ENCODE measurements at places on chromosomes 12 and 14.

- DNase-seq = no peak
These were observed 18.2 kb downstream of the MSI1 start for GRCh38 chr12:120350576-120351350.

GRCh38 chr12:122040579-122041386, 19.1 kb downstream of the BCL7A start:
- DNase-seq = no peak

DNA sequence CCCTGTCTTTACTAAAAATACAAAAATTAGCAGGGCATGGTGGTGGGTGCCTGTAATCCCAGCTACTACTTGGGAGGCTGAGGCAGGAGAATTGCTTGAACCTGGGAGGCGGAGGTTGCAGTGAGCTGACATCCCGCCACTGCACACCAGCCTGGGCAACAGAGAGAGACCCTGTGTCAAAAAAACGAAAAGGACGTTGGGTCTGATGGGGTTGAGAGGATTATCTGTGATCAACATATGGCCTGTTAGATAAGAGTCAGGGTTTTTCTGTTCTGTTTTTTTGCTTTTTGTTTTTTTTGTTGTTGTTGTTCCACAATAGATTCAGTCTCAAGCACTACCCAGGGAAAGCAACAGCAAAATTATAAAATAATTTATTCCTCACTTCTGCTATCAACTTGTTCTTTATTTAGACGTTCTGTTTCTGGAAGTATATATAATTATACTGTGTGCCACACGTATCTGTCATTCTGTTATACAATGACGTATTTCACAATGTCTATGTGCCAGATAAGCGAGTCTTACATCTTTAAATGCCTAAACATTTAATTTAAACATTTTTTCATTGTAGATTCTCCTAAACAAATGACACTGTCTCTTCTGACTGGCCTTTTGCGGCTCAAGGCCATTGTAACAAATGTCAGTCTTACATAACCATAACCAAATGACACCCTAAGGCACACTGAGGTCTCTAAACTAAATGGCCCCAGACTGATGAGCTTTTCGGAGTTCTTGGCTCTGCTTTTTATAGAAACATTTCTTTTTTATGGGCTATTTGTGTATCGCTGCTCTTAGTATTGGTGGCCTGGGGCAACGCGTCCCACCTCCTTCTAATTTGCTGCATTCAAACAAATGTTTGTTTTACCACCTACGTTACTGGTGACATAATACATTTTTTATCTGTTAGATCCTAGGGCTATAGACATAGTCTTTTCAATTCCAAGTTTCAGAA, 7.2 kb upstream of the P2RX4 start:
- no peak for DNase-seq

- no peak for DNase-seq
These were observed 495 bp downstream of the TMEM121 start for GRCh38 chr14:105526776-105527380.

DNA sequence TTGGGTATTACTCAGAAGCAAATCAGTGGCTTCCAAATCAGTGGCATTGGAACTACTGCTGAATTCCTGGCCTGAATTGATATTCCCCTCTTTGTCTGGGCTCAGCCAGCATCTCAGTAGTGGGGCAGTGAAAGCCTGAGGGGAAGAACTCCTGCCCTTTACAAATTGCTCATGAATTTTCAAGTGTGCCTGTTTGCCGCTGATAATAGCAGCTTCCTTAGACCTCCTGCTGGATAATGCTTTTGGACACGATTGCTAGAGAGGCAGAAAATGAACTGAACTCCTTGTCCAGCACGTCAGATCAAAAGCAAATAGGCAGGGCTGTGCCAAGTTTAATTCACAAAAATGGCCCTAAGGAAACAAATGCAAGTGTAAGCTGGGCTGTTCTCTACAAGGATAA, 91.3 kb upstream of the GZMB start:
- no peak for DNase-seq

DNA sequence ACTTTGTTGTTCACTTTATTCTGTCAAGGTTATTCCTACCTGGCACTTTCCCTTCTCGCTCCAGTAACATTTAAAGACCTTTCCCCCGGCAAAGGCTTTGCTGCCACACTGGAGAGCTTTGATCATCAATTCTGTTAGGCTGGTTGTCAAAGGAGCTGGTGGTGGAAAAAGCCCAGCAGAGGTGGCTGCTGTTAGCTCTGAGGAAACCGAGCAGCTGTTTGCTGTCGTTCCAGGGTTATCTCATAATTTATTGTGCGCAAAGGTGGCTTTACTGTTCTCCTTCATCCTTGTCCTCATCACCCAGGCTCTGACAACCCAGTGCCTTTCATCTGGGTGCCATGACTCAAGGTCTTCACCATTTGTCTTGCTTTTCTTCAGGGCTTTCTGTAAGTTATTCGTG, 38.2 kb upstream of the CRADD start:
- no peak for DNase-seq

DNA sequence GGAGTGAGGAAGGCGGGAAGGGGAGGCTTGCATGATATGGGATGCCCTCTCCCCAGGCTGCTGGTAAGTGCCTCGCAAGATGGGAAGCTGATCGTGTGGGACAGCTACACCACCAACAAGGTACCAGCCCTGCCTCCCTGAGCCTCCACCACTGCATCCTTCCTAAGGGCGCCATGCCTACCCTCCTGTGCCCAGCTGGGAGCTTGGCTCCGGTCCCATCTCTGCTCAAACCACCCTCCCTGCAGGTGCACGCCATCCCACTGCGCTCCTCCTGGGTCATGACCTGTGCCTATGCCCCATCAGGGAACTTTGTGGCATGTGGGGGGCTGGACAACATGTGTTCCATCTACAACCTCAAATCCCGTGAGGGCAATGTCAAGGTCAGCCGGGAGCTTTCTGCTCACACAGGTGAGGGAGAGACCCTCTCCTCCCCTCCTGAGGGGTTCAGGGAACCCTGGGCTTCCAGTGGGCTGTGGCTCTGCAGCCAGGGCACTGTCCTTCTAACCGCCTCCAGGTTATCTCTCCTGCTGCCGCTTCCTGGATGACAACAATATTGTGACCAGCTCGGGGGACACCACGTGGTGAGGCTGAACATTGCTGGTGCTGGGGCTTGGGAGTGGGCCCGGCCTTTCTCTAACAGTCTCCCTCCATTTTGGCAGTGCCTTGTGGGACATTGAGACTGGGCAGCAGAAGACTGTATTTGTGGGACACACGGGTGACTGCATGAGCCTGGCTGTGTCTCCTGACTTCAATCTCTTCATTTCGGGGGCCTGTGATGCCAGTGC, 2.6 kb downstream of the GNB3 start:
- no peak for DNase-seq

- DNase-seq = no peak
These were observed 328.0 kb downstream of the NRXN3 start for GRCh38 chr14:78498062-78498595.

DNA sequence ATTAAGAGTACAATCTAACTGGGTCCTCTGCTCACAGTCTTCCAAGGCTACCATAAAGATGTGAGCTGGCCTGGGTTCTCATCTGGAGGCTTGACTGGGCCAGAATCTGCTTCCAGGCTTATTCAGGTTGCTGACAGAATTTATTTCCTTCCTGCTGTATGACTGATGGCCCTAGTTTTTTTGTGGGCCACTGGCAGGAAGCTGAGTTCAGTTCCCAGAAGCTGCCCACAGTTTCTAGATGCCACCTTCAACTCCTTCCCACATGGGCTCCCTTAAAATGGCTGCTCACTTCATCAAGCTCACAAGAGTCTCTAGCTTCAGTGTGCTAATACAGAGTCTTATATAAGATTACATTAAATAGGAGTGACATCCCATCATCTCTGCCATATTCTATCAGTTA, 121.7 kb upstream of the CAND1 start:
- DNase-seq = no peak

GRCh38 chr12:79375050-79375449, 315.7 kb downstream of the PAWR start:
- no peak for DNase-seq

- DNase-seq = no peak
These were observed 159.1 kb downstream of the RPS29 start for GRCh38 chr14:49427117-49427516.

DNA sequence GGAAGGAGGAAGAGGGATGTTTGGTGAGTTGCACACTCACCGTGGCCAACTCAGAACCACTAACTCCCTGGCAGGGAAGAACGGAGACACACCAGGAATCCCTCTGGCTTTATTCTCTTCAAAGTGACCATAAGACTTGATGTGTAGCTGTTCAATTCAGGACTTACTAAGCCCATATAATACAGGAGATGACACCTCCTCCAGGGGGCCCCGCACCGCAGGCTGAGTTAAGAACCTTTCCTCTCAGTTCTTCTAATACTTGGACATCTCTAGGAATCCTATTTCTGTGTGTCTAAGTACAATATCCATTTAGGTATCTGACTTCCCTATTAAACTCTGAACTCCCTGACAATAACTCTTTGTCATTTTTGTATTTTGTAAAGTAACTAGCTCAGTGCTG, 49.5 kb downstream of the DCAF4 start:
- no peak for DNase-seq

DNA sequence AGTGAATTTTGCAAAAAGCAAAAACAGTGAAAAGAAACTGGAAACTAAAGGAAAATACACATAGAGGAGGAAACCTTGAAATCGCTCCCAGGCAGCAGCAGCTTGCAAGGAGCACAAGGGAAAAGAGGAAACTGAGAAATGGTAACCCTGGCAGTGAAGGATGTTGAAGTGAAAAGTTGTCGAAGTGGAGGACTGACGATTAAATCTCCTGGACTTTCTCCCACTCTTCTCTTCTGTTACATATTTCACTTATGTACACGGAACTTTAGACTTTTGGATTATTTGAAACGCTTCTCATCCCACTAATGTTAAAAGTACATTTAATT, 388.8 kb upstream of the USP15 start:
- DNase-seq = no peak

DNA sequence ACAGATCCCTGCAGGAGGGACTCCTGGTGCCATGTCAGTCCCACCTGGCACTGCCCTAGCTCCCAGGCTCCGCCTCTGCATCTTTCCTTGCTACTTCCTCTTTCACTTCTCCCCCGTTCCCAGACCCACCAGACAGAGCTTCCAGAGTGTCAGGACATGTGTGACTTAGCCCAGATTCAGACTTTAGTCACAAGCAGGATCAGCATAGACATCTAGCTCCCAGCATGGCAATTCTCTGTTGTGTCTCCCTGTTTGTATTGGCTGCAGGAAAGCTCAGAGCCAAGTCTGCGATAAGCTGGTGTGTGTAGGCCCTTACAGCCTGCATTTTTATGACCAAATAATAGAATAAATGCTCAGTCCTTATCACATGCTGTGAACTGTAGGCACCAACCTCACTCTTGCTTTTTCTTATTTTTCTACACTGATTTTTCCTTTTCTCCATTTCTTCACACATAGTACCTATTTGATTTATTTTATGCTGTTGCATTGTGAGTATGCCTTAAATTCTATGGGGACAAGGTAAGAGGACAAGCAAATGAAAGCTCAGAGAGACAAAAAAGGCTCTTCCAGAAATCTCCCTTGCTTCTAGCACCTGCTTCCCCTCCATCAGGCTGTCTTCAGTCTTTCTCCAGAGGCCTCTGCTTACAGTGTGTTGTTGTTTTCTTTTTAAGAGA, 5.9 kb downstream of the DHRS2 start:
- DNase-seq = no peak

GRCh38 chr12:58980768-58981167, 60.5 kb upstream of the LRIG3 start:
- no peak for DNase-seq

GRCh38 chr14:104877066-104877805, 12.2 kb downstream of the CEP170B start:
- DNase-seq = no peak

DNA sequence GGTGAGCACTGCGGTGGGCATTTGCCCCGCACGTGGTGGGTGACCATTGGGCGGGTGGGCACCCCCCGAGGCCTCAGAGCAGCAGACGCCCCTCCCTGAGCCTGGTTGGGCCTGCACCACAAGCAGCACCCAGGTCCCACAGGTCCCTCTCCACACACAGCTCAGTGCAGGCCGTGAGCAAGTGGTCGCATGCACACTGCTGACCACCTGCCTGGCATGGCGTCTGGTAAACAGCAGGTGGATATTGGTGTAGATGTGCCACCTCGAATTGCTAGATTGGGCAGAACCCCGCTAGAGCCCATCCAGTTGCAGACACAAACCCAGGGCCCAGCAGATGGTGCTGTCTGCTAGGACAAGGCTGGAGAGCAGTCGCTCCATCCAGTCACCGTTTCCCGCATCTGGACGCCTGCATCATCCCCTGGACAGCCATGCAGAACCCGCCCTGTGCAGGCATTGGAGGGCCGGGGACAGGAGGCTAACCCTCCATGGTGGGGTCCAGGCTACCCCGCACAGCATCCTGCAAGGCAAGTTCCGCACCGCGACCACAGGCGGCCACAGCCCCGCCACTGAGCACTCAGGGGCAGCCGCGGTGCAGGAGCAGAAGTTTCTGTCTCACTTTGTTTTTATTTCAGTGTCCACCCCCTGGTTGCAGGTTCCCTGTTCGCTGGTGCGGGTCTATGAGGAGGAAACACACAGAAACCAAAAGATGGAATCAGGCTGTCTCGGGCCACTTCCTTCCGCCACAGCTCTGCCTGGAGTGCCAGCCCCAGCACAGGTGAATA, 45.6 kb upstream of the RIMBP2 start:
- DNase-seq = peak; percentile 27

DNA sequence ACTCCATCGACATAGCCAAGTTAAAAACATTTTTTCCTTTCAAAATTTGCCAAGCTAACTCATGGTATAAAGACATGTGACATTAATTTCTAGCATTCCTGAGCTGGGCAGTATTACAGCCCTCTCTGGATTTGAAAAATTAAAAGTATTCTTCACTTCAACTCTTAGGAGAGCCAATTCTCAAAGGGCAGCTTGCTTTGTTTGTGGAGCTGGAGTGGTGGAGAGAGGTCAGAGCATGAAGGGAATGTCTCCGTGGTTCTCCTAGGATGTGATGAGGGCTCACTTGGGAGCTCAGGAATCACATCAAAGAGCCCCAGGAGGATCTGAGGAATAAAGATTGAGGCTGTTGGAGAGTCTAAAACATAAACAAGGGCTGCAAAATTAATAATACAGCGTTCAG, 46.9 kb upstream of the RGS6 start:
- no peak for DNase-seq

- no peak for DNase-seq
These were observed 17.9 kb upstream of the DHRS7 start for GRCh38 chr14:60183138-60183537.

GRCh38 chr12:126719912-126720705, 1546.9 kb upstream of the TMEM132C start:
- DNase-seq = no peak

DNA sequence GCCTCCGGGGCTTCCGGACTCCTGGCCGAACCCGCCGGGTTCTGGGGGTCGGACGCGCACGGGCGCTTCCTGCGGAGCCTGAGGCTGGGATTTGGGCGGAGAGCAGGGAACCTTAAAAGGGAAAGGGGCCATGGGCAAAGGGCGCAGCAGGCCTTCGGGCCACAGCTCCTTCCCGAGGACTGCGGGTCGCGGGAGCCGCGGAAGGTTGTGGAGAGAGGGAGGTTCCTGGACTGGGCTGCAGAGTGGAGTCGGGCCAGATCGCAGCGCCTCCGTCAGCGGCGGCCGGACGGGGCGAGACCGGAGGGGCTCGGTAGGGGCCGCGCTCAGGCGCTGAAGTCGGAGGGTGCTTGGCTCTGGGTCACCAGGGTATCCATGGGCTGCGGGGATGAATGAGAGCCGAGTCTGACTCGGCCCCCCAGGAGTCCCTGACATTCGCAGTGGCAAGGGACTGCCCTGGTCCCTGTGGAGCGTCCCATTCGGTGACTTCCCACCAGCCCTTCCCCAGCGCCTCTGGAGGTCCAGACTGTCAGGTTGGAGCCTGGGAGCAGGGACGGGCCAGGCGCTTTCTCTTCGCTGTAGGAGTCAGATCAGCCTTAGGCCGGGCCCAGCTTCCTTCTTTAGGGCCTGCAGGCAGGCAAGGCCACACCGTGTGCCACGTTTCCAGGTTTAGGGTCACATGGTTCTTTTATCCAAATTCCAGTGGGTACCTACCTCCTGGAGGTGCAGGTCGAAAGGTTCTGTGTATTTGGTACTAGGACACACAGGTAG, 938 bp upstream of the SLC25A29 start:
- DNase-seq = no peak
